ENCODE measurements at places on chromosomes 11 and 22. TPM values are rescaled to one million over a fixed set of nuclear protein-coding genes. Genes with fewer than 3 reads are reported as not detected.

Gene C11orf52
- 0.28 TPM for total RNA-seq

Gene PATE4
- total RNA-seq = not detected

DNA sequence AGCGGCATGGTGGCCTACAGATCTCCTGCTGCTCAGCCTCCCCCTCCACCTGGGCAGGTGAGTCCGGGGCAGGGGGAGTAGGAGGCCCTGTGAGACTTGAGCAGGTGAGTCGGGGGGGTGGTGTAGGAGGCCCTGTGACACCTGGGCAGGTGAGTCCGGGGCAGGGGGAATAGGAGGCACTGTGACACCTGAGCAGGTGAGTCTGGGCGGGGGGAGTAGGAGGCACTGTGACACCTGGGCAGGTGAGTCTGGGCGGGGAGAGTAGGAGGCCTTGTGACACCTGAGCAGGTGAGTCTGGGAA lies 299.3 kb downstream of the BRD1 start:
- no peak for DNase-seq

DNA sequence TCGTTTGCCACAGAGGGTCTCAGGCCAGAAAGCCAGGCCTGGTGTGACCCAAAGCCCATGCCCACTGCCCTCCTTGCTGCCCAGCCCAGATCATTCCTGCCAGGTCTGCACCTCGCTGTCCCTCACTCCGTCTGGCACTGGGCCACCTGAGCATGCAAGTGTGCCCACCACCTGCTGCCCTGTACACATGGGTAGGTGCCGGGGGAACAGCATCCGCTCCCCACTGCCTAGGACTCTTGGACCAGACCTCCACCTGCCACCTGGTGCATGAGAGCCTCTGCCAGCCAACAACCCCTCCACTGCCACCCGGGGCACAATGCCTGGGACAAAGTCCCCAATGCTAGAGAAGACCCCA lies 12.5 kb downstream of the MGAT3 start:
- DNase-seq = no peak

Gene SCT
- not detected for total RNA-seq

GRCh38 chr11:45983471-45983845 lies 61.0 kb downstream of the LARGE2 start:
- no peak for DNase-seq

DNA sequence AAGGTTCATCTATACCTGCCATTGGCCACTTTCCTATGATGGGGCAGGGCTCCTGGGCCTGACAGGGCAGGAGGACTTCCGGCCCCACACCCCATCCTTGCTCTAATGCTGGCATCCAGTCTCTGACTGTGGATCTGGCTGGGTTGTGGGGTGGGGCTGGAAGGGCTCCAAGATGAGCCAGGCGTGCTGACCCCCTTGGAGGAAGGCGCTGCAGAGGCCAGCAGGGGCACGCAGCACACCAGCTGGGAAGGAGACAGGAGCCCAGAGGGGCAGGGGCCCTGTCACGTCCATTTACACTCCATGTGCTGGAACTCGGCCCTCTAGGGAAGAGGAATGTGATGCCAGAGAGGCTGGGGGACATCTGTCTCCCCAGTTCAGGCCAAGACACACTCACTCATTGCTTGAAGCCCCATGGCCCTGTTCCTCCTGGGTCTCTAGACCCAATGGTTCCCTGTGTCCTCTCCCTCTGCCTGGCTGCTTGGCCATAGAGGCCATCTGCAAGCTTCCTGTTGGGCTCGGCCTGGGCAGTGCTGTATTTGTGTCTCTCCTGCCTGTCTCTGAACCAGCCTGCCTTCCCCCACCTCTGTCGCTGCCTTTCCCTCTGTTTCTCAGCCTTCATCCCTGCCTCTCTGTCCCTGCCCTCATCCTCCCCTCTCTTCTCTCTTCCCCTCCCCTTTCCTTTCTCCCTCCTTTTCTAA lies 67.5 kb upstream of the NECTIN1 start:
- no peak for DNase-seq

DNA sequence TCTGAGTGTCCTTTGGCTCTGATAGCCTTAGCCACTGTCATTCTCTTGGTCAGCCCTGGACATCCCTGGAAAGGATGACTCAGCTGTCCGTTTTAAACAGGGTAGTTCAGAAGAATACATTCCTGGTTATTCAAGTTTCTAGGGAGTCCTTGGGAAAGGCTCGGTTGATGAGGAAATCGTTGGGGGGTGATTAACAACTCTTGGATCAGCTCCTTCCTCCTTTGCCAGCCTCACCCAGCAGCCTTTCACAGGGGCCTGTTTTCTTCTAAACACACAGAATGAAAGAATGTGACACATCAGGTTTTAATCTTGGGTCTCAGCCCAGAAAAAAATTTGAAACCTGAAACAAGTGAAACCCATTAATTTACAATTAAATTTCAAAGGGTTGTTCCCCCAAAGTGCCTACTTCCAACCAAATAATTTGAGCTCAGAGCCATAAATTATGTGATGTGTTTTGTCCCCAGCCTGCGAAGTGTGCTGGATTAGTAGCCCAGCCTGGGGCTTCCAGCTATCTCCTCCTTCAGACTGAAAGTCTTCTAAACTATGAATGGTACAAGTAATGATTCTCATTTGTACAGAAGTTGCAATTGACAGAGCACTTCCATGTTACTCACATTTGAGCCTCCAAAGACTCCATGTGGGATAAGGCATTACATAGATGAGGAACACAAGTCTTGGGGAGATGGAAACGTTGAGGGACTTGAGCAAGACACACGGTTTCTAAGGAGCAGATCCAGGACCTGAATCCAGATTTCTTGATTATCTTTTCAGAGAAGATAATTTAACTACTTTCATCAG lies 19.3 kb upstream of the MRGPRX2 start:
- DNase-seq = peak; percentile 68

DNA sequence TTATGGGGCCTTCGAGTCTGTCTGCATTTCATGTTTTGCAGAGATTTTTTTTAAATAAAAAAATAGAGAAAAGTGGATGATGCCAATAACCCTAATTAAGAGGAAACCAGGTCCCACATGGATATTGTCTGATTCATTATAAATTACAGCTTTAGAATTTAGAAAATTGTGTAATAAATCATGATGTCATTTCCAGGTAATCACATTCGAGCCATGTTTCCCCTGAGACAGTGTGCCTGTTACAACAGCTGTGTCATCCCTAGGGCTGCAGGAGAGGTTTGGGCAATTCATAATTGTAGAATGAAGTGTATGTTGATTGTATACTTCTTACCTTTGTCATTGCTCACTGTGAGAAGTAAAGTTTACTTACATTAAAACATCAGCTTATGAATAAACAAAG lies 38.3 kb downstream of the NCAM1 start:
- no peak for DNase-seq

DNA sequence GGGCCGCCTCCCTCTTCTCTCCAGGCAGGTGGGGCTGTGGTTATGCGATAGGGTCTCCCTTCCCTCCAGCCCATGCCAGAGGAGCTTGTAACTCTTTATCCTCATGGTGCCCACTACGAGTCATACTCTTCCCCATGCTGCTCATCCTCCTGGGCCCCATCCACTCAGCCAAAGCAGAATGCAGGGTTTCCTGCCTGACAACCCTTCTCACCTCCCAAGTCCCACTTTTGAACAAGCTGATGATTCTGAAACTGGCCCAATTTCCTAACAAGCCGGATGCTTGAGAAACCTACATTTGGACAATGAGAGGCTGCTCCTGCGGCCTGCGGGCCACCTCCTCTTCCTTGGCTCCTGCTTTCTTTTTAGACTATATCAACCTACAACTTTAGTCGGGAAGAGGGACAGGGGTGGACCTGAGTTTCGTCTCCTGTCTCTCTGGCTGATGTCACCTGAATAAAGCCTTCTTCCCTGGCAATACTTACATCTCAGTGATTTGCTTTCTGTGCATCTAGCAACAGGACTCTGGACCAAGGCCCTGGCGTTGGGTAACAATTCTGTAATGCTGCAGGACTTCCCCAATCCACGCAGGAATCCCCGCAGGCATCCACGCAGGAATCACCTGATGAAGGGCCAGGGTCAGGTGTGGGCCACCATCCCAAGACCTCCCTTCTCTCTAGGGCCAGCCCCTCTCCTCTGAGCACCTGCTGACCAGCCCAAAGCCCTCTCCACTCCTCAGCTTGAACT lies 1.5 kb upstream of the NDUFS8 start:
- DNase-seq = peak; percentile 65

- no peak for DNase-seq
Observed at GRCh38 chr11:67584881-67585873, 1.6 kb downstream of the GSTP1 start.

DNA sequence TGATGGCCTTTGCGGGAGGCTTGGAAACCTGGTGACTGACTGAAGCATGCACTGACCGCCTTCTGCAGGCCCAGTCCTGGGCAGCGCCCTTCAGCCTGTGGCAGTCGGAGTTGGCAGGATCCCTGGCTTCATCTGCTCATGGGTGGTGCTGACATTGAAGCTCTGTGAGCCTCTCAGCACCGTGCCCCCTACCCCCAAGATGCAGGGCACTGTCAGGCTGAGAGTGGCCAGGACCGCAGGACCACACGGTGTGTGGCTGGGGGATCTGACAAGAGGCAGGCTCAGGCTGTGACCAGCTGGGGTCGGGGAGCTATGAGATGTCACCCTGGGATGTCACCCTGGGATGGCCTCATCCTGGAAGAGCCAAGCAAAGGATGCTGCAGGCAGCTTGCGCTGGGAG lies 32.7 kb downstream of the TBC1D22A start:
- DNase-seq = no peak

Data from IMR-90 (cell line).